ENCODE measurements at places on chromosomes 13 and 19. TPM values are rescaled to one million over a fixed set of nuclear protein-coding genes. Genes with fewer than 3 reads are reported as not detected.

Gene ASF1B
- total RNA-seq, result 1.5 TPM

Gene PNMA8A
- total RNA-seq, result not detected

Gene FBXO17
- 0.16 TPM for total RNA-seq

Gene ZNF91
- total RNA-seq, result 65.6 TPM

Gene PSG2
- total RNA-seq, result not detected

- H3K27me3 ChIP-seq, result peaks cover 54% of the 10 kb centered on the region
- no peak overlapping the region for H3K4me3 ChIP-seq
- H3K36me3 ChIP-seq, result peaks cover 2% of the 10 kb centered on the region
- DNase-seq, result no peak
- H3K27ac ChIP-seq, result no peak overlapping the region
- peaks cover 6% of the 10 kb centered on the region for H3K4me1 ChIP-seq
These were observed 5.9 kb upstream of the FBN3 start for GRCh38 chr19:8155318-8155717.

DNA sequence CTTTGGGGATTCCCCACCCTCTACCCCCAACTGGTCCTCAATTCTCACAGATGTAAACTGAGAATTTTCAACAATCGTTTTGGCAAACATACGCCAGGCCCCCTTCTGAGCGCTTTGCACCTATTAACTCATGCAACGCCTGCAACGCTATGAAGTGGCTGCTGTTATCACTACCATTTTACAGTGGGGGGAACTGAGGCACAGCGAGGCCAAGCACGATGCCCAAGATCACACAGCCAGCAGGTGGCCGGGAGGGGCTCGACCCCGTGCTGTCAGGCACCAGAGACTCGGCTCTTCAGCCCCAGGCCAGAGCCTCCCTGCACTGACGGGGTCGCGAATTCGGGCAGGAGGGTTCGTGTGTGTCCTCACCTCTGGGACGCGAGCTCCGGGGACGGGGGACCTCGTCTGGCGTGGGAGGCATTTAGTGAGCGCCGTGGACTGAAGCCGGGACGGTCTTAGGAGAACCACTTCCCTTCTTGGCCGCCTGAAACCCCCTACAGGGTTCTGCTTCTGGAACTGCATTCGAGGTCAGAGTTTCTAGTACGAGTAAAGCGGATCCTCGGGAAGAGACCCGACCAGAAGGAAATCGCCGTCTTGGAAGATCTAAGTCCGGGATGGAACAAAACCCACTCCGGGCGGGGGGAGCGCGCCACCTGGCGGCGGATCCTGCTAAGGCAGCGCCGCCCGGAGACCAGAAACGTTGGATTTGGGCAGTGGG lies 21.0 kb downstream of the ZNF114 start:
- peaks cover 12% of the 10 kb centered on the region for H3K27me3 ChIP-seq
- no peaks in the 10 kb centered on the region for H3K36me3 ChIP-seq

- peak overlapping the region; percentile 94 for H3K4me3 ChIP-seq
- DNase-seq, result no peak
- H3K27me3 ChIP-seq, result no peaks in the 10 kb centered on the region
- H3K4me1 ChIP-seq, result peaks cover 32% of the 10 kb centered on the region
- no peaks in the 10 kb centered on the region for H3K36me3 ChIP-seq
These were observed 535 bp downstream of the BSG start for GRCh38 chr19:572743-573518.

DNA sequence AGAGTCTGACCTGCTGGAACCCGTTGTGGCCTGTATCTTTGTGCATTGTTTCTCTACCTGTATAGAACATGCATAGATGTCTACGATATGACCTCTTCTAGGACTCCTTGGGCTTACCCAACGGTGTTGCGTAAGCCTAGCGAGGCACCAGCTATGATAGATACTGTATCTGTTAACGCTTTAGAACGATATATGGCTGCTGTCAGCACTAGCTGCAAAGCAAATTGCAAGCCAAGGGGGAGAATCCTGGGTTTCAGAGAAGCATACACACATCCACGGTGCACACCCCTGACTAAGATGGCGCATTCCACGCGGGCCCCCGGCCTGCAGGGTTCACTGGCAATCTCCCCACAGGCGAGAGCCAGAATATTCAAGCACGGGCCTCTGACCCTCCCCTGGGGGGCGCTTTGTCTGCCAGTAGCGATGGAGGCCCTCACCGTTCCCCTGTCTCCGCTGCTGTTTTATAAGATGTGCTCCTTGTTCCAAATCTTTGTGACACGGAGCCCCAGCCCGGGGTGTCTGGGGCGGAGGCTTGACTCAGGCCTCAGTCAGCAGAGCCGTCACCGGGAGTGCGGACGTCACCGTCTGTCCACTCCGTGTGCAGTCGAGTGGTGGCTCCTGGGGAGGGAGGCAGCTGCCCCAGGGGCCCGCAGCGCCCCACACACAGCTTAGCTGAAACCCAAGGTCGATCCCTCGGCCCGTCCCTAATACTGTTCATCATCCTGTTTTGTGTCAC lies 12.9 kb upstream of the RPS15 start:
- no peak for DNase-seq
- H3K27ac ChIP-seq, result peak overlapping the region; percentile 11
- no peak overlapping the region for H3K4me3 ChIP-seq
- H3K36me3 ChIP-seq, result peaks cover 9% of the 10 kb centered on the region
- H3K4me1 ChIP-seq, result peaks cover 3% of the 10 kb centered on the region

DNA sequence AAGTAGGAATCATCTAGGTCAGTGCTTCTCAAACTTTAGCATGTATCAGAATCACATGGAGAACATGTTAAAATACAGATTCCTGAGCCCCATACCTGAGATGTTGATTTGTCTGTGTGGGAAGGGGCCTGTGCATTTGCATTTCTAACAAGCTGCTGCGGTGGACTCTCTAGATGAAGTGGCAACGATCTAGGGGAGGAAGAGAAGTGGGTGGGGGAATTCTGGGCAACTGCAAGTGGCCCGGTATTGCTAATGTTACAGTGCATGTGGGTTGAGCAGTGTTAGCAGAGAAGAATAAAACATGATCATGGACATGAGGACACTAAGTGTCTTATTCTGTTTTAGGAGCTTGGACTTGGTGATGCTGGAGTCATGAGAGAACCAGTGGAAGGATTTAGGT lies 329.0 kb downstream of the OLFM4 start:
- no peak for DNase-seq
- H3K27ac ChIP-seq, result no peak overlapping the region
- no peaks in the 10 kb centered on the region for H3K36me3 ChIP-seq
- no peaks in the 10 kb centered on the region for H3K4me1 ChIP-seq
- H3K27me3 ChIP-seq, result no peaks in the 10 kb centered on the region

DNA sequence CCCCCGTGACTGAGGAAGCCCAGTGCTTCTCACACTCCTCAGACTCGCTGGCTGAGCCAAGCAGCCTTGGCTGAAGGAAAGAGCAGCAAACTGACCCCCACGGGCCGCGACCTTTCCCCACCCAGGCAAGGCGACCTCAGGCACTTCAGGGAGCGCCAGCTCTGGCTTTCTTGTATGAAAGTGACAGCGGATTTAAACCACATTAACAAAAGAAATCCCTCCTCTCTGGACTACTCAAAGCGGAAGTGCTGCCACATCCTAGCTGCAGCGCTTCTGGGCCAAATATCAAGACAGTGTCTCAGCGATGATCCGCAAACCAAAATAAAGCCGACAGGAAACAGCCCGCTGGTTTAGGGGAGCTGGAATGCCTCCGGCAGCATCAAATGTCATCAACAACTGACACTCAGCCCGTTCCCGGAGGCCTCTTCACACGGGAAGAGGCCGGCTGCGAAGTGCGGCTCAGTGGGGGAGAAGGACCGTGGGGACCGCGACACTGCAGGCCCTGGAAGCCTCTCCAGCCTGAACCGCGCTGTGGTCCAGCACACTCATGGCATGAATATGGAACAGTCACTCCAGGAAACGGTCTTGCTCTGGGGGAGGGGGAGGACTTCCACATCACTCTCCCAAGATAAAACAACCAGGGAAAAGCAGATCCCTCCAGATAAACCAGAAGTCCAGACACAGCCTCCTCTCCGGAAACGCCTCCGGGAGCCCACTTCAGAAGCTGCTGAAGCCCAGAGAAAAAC lies 1.4 kb downstream of the RASA3 start:
- DNase-seq, result peak; percentile 55
- peak overlapping the region; percentile 99 for H3K27ac ChIP-seq
- peaks cover 61% of the 10 kb centered on the region for H3K4me1 ChIP-seq
- H3K4me3 ChIP-seq, result peak overlapping the region; percentile 97
- no peaks in the 10 kb centered on the region for H3K27me3 ChIP-seq

DNA sequence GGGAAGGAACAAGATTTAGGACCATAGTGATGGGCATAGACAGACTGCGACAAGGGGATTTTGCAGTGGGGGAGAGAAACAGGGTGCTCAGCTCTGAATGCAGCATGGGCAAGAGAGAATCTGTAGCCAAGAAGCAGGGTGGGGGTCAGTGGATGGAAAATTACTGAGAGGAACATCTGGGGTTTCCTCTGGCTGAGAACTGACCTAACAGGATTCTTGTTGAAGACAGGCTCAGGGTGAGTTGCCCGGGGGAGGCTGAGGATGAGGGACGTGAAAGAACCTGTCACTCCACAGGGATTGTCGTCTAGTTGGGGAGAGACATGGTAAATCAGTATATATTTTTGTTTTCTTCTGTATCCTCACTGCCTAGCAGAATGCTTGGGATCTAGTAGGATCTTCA lies 118.7 kb upstream of the PEG3 start:
- H3K27ac ChIP-seq, result no peak overlapping the region
- no peaks in the 10 kb centered on the region for H3K36me3 ChIP-seq
- no peak for DNase-seq
- no peaks in the 10 kb centered on the region for H3K4me1 ChIP-seq
- no peaks in the 10 kb centered on the region for H3K27me3 ChIP-seq

DNA sequence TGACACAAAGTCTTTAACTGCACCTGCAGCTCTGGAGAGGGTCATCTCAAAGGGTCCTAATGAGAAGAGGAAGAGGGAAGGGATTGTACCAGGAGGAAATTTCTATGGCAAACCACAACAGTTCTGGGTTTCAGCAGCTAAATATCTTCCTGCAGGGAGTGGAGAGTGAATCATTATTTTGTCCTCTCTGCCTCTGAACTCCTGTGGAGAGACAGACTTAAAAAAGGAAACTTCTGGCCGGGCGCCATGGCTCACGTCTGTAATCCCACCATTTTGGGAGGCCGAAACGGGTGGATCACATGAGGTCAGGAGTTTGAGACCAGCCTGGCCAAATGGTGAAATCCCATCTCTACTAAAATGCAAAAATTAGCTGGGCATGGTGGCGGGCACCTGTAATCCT lies 16.9 kb upstream of the C1QTNF9 start:
- H3K27me3 ChIP-seq, result no peaks in the 10 kb centered on the region
- H3K4me1 ChIP-seq, result peaks cover 6% of the 10 kb centered on the region
- no peak overlapping the region for H3K4me3 ChIP-seq
- peaks cover 12% of the 10 kb centered on the region for H3K36me3 ChIP-seq

- no peaks in the 10 kb centered on the region for H3K4me1 ChIP-seq
- H3K27me3 ChIP-seq, result no peaks in the 10 kb centered on the region
- H3K36me3 ChIP-seq, result no peaks in the 10 kb centered on the region
- DNase-seq, result no peak
- H3K4me3 ChIP-seq, result no peak overlapping the region
These were observed 18.5 kb downstream of the MAN2B1 start for GRCh38 chr19:12648088-12648487.

DNA sequence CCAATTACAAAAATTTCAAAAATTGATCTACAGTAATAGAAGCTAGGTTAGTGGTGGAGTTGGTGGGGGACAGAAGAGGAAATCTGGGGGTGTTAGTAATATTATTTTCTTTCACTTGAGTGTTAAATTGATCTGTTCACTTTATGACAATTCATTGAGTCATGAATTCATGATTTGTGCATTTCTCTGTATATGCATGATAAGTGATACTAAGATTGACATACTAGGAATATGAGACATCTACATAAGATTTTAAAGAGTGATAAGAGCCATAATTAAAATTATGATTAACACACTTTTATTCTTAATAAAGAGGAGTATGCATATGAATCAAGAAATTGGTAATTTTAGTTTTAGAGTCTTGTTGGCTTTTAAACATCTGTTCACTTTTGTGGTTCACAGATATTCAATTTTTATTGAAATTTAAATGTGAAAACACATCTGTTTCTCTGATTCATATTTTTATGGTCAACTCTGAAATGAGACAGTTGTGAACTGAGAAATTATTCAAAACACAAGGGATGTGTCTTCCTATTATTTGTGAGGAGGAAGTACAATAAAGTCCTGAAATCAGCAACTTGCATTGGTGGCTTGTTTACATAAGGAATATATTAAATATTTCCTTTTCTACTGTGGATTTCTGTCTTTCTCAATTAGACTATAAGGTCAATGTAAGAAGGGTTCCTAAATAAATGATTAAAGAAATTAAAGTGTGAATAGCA lies 196.5 kb downstream of the ITGBL1 start:
- no peak overlapping the region for H3K27ac ChIP-seq
- H3K4me3 ChIP-seq, result no peak overlapping the region
- no peak for DNase-seq
- no peaks in the 10 kb centered on the region for H3K4me1 ChIP-seq

Data from T-helper 17 cell (primary cell).